Upper lobe of left lung (tissue), 6 donors: ENCODE measurements at places on chromosomes 3 and 15.

- DNase-seq = no peak
Observed at GRCh38 chr3:177610262-177610661, 413.0 kb upstream of the TBL1XR1 start.

DNA sequence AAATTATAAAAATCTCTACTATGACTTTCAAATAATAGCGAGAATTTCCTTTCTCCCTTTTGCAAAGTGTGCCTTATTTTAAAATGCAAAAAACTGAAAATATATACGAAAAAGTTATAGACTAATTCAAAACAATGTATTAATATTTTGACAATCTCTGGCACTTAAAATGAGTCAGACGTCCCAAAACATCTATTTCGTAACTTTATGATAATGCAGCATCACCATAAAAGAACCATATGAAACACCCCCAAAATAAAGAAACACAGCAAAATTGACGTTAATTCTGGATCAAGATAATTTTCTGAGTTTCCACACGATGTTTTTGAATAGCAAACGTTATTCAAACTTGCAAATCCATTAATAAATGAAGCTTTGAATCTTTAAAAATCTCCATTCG is 1.0 kb downstream of the COPS2 start:
- no peak for DNase-seq

- DNase-seq = no peak
Observed at GRCh38 chr3:181212271-181212670, 222.7 kb upstream of the DNAJC19 start.

DNA sequence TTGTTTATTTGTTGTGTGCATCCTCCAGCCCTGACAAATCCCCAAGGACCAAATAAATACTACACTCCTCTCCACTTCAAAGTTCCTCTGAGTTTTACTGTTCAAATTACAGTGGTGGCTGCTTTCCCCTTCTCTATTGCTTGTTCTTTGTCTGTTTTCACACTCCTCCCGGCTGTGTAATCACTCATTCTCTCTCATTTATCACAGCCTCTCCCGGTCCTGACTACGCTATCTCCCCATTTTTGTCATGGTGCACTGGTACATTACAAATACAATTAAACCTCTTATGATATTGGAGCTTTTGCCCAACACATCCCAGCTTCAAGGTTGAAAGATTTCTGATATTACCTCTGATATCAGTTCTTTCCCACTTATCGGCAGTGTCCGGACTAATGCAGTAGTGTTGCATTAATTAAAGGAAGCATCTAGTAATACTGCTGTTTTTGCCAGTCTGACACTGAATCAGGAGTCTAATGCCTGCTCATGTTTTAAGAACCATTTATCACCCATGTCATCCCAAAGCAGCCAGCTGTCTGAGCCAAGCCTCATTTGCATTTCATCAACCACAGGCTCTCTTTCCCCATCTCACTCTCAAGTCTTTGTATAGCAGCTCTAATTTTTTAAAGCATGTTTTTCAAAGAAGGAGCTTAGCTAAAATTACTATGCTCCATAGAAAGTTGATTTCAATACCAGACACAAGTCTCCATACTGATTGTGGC is 740.5 kb downstream of the ROBO2 start:
- no peak for DNase-seq

DNA sequence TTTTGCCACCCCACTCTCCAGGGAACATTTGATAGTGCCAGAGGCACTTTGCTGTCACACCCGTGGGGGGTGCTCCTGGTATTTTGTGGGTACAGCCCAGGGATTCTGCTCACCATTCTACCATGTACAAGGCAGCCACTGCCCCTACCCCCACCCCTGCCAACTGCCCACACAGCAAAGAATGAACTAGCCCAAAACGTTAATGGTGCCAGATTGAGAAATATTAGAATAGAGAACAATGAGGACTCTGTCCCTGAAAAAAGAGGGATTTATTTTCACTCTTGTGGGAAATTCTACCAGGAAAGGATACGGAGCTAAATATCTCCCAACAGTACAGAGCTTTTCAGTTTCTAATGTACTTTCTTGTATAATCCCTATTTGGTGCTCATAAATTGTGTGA is 154.5 kb upstream of the SUCLG2 start:
- DNase-seq = no peak

GRCh38 chr3:82509106-82509842 is 747.8 kb upstream of the GBE1 start:
- no peak for DNase-seq

- no peak for DNase-seq
Observed at GRCh38 chr3:107368654-107369398, 8.4 kb upstream of the CCDC54 start.

- no peak for DNase-seq
Observed at GRCh38 chr15:74964794-74965193, 8.2 kb upstream of the RPP25 start.

- DNase-seq = no peak
Observed at GRCh38 chr3:174266476-174266875, 592.7 kb upstream of the NAALADL2 start.

DNA sequence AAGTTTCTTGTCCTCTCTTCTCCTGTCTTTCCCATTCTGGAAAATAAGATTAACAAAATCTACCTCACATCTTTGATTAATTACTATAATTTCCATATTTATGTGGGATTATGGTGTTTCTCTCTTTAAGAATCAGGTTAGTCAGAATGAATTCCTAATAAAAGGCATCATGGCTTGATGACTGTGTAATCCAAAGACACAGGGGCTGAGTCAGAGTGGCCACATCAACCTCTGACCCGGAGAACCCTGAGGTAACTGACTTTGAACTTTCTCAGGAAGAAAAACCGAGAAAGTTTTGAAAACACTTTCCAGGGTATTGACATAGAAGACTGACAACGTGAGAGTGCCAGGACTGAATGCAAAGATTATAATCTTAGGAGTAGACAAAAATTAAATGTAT is 170.3 kb upstream of the MCTP2 start:
- DNase-seq = no peak

GRCh38 chr3:99850608-99851007 is 32.9 kb downstream of the CMSS1 start:
- DNase-seq = no peak

DNA sequence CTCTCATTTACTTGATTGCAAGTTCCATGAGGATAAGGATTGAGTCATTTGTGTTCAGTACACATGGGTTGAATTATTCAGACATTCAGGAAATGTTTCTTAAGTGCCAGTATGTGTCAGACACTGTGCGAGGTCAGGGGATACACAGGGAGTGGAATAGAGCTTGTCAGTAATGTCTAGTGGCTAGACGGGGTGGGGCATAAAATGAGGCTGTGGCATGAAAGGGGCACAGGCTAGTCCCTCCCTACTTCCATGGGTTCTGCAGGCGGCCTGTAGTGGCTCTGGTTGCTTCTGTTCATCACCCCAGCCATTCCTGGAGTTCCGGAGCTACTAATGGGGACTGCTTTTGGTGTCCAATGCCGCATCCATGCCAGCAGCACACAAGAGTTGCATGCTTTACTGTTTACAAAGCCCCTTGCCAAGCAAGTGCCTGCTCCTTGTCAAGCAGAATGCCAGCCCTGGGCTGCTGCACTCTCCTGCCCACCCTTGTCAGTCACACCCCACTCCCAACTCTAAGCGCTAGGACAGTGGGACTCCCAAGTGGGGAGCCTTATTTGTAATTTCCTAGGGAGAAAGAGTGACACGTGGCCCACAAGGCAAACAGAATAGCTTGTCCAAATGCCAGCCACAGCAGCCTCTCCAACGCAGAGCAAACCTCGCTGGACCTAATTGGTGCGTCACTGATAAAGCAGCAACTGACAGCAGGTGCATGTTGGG is 70.8 kb downstream of the RAB11A start:
- no peak for DNase-seq

- DNase-seq = no peak
Observed at GRCh38 chr15:85011160-85011571, 29.5 kb downstream of the PDE8A start.

DNA sequence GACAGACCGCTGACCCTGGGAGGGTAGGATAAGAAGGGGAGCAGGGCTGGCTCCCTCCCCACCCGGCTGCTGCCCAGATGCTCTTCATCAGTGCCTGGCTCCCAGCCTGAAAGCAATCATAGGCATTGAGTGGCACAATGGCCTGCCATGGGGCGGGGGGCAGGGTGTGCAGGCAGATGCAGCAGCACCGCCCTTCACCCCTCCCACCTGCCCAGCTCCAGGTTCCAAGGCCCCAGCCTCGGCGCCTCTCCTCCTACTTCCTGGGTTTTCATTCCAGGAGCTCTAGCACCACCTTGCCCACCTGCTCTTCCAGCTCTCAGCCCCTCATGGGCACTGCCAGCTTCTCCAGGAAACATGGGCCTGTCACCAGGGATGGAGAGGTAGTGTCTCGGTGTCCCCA is 101.7 kb downstream of the MEGF11 start:
- no peak for DNase-seq

GRCh38 chr15:91694831-91695210 is 158.7 kb upstream of the SLCO3A1 start:
- DNase-seq = no peak

DNA sequence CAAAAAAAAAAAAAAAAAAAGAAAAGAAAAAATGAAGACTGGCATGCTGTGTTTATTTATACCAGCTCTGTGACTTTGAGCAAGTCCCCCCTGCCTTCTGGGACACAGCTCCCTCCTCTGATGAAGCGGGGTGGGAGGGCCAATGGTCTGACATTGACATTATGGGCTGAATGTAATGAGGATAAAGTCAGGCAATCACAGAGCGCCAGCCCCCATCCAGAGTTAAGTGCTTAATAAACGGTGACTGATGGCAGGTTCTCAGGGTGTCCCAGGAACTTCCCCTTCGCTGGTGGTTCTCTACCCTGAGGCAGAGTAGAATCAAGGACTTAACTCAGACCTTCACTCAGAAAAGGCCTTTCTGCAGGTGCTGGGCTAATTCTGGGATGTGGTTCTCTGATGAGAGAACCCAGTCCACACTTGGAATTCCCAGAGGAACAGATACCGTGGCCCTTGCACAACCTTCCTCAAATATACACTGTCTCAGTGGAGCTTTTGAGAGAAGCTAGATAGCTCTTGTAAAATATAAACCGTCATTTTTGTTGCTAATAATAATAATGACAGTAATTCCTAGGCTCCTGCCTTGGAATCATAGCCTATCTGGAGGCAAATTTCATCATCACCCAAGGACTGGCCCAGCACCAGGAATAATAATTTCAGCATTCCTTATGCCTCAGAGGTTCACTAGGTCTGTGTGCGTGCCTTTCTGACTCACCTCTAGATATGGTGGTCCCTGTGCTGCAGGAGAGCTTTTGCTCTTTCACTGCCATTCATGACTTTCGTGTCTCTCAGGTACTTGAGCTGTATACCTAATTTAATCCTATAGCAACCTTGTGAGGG is 115.8 kb downstream of the RPLP1 start:
- no peak for DNase-seq

- no peak for DNase-seq
Observed at GRCh38 chr15:52254391-52254790, 41.2 kb downstream of the MYO5C start.

DNA sequence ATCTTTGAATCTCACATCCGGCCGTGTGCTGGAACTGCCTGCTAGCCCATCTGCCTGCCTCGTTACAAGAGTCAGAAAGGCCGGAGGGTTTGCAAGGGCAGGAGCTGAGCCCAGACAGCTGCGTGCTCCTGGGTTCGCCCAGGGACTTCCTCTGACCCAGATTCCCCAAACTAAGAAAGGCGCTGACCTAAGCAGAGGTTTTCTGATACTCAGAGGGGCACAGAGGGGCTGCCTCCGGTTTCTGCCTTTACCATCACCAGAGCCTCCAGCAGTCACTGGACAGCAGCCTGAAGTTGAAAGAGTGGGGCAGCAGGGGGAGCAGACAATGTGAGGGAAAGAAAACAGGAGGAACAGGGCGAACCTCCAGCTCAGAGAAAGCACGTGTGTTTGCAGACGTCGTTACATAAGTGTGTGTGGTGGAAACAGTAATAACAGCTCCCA is 33.4 kb upstream of the RAD18 start:
- DNase-seq = peak; percentile 8

- DNase-seq = no peak
Observed at GRCh38 chr3:105816833-105817232, 52.0 kb downstream of the CBLB start.

DNA sequence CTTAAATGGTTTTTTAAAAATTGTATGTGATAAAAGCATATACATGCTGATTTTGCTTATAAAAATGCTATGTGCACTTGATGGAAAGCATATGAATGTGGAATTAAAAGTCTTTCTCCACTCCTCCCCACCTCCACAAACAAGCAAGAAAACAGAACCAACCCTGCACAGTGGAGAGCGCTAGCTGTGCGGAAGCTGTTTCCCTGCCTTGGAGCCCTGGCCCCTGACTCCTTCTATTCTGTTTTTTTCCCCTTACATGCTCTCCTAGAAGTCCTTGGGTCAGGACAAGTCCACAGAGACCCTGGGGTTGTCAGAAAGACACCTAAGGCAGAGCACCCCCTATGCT is 64.2 kb downstream of the BOC start:
- DNase-seq = no peak

DNA sequence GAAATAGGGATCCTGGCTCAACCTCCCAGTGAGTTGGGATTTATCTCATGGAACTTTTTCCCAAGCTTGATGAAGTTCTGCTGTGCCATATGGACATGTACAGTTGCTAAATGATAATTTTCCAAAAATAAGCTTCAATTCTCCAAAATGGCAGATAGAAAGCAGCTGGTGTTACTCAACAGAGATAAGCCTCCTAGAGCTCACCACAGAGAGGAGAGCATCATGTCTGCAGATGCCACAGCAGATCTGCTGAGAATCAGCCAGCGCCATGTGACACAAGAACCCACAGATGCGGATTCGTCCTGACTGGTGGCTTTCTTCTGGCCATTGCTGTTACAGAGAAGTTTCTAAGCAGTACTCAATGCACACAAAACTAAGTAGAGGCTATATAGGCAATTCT is 50.6 kb downstream of the AGTR1 start:
- DNase-seq = no peak

- DNase-seq = no peak
Observed at GRCh38 chr3:112111785-112112402, 21.2 kb downstream of the GCSAM start.

DNA sequence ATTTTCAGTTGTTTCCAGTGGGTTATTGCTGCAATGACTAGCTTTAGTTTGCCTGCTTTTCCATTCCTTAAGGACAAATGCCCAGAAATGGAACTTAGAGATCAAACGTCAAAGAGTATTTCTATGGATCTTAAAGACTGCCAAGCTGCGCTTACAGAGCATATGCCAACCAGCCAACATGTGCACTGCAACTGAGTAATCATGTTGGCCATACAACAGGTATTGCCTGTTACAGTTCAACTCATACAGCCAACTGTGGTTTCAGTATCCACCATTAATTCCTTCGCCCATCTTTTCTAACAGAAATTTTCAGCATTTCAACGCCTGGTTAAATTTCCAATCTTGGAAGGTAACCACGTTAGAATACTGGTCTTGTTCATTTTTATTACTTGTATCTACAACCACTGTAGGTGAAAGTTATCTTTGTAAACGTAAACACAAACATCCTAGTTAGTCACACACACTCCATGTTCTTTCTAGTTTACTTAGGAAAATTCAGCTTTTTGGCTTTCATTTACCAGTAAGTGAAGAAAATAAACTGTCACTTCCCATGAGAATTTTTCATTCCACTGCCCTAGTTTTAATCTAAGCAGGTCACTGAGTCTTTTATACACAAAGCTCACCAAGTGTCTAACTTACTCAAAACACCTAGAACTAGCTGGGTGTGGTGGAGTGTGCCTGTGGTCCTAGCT is 3.9 kb downstream of the RPL32 start:
- DNase-seq = no peak

GRCh38 chr3:195203606-195204005 is 67.4 kb downstream of the XXYLT1 start:
- DNase-seq = no peak

GRCh38 chr3:141901914-141902313 is 25.5 kb downstream of the ATP1B3 start:
- no peak for DNase-seq
